A549 treated with CpdA at 1 μM for 4 hours (cell line): ENCODE measurements at places on chromosomes 6 and 20. TPM values are rescaled to one million over a fixed set of nuclear protein-coding genes. Genes with fewer than 3 reads are reported as not detected.

RAB44 gene
- 0.03 to 0.06 TPM (median 0.05 TPM) in 3 of 5 replicates, not detected in the others for total RNA-seq

SCUBE3 gene
- 0.05 to 0.12 TPM (median 0.07 TPM) in 5 replicates for total RNA-seq

ADAM33 gene
- total RNA-seq: 0.05 to 0.06 TPM in 2 of 5 replicates, not detected in the others

CDSN gene
- not detected in 5 replicates for total RNA-seq

SLCO4A1 gene
- 4.5 to 9.1 TPM (median 8.6 TPM) in 5 replicates for total RNA-seq

PBOV1 gene
- not detected in 5 replicates for total RNA-seq

ADGRB3 gene
- total RNA-seq: not detected in 5 replicates

SIM1 gene
- total RNA-seq: not detected in 5 replicates

RAD21L1 gene
- total RNA-seq: not detected in 5 replicates

EPB41L1 gene
- total RNA-seq: 52.6 to 63.3 TPM (median 62.2 TPM) in 5 replicates

BPIFB2 gene
- not detected in 5 replicates for total RNA-seq

CCR6 gene
- total RNA-seq: 0.05 TPM in 1 of 5 replicates, not detected in the others

SLC26A8 gene
- not detected in 5 replicates for total RNA-seq

SIRPG gene
- not detected in 5 replicates for total RNA-seq

ME1 gene
- total RNA-seq: 40.1 to 45.1 TPM (median 42.5 TPM) in 5 replicates

ZBTB46 gene
- 0.59 to 1.1 TPM (median 0.78 TPM) in 5 replicates for total RNA-seq

TRIM15 gene
- 0.29 TPM in 1 of 5 replicates, not detected in the others for total RNA-seq

PXDC1 gene
- 13.4 to 16.9 TPM (median 15.2 TPM) in 5 replicates for total RNA-seq

ENPP4 gene
- total RNA-seq: 0.22 to 0.34 TPM (median 0.25 TPM) in 5 replicates

PPP1R16B gene
- 0.09 to 0.14 TPM (median 0.13 TPM) in 5 replicates for total RNA-seq

GMPR gene
- 0.21 to 0.52 TPM (median 0.36 TPM) in 4 of 5 replicates, not detected in the other for total RNA-seq

NKX2-4 gene
- total RNA-seq: 0.06 TPM in 1 of 5 replicates, not detected in the others

ULBP2 gene
- total RNA-seq: 2.9 to 3.9 TPM (median 3.7 TPM) in 5 replicates

MCCD1 gene
- not detected in 5 replicates for total RNA-seq

CYP39A1 gene
- 0.05 to 0.12 TPM (median 0.06 TPM) in 3 of 5 replicates, not detected in the others for total RNA-seq

GSTA3 gene
- not detected in 5 replicates for total RNA-seq

KHDC1 gene
- 3.2 to 4.8 TPM (median 3.8 TPM) in 5 replicates for total RNA-seq

GPX5 gene
- total RNA-seq: not detected in 5 replicates
